ENCODE measurements at places on chromosomes 7 and 10.

DNA sequence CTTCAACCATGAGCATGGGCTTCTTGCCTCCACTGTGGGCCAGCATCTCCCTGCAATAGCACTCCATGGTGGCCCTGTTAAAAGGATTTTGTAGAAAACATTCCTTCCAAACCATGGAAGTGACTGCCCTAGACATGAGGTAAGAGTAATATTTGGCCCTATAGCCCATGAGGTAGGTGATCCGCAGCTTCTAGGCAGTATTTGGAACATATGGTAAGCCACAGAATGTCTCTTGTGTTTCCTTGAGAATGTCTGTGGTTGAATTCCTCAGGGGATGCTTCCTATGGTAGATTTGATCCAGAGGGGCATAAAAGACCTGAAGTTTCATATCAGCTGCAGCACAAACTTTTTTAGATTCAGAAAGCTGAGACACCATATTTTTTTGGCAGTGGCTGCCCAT lies 54.9 kb downstream of the TMEM168 start:
- DNase-seq: no peak

DNA sequence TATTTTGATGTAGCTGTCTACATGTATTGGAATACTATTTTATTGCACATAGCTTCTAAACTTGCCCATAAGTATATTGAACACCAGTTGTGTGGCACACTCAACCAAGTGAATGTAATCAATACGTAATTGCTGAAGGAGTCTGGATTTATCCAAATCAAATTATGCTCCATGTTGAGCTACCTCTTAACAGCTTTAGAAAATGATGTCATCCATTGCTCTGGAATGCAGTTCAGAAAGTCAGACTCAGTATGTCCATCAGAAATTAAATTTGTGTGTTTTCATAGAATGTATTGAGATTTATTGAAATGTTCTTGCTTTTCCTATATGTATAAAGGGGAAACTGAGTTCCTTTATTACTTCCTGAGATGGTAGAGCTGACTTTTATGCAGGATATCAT lies 25.0 kb upstream of the CCAR1 start:
- DNase-seq: no peak

DNA sequence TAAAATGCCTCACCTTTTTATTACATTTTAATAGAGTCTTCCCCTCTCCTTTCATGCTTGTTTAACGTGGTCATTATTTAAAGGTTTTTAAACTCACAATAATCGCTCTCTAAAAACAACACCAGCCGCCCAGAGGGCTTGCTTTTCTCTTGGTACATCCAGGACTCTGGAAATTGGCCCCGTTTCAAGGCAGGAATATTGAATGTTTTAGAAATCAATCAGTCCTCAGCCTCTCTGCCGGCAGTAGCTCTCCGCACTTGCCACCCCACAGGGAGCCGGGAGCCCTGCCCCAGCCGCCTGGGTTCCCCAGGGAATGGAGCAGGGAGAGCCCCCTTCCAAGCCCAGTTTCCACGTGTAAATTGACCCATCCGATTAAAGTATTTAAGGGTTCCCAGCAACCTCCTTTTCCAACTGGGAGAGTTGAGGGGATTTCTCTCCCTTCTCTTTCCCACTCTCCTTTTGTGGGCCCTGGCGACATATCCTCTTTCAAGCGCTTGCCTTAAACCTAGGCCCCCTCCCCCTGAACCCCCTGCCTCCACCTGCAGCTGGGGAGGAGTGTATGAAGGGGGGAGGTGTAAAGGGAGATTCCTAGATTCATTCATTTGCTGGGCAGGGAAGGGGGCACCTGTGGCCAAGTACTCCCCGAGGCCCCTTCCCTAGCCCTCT lies 1.9 kb downstream of the FGF8 start:
- no peak for DNase-seq

DNA sequence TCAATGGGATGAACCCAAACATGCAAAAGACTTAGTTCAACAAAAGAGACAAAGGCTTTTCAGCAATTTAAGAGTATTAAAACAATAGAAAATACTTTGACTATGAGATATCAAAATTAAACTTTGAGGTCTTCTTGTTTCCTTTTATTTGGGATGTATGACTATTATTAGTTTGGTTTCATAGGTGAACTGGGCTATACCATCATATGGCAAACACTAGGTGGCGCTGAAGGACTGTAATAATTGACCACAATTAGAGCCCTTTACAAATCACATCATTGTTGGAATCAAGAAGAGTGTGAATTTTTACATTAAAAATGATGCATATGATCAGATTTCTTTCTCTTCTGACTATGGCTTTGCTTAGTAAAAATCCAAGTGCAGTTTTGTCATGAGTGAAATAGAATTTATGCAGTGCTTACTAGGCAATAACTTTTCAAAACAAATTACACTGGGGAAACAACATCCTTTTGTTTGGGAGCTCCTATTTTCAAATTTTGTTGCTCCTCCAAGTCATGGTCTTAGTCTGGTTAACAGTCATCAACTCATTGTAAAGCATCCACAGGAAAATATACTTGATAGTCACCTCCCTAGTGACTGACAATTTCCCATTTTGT lies 14.7 kb upstream of the NXPH1 start:
- no peak for DNase-seq

DNA sequence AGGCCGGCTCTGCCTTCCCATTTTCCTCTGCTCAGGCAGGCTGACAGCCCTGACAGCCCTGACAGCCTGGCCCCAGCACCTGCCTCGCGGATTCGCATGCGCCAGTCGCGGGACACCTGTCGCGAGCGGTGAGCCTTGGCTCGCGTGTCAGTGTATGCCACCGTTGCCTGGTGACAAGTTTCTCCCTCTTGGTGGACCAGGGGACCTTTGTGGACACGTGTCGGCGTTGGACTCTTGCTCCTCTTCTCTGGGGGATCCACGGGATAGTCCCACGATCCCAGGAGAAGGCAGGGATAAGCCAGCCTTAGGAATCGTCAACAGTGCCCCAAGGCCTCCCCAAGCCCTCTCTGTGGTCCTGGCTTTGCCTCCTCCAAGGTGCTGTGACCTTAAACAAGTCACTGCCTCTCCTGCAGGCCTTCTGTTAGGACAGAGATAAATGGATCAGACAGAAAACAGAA lies 18.1 kb upstream of the ZNF273 start:
- no peak for DNase-seq

DNA sequence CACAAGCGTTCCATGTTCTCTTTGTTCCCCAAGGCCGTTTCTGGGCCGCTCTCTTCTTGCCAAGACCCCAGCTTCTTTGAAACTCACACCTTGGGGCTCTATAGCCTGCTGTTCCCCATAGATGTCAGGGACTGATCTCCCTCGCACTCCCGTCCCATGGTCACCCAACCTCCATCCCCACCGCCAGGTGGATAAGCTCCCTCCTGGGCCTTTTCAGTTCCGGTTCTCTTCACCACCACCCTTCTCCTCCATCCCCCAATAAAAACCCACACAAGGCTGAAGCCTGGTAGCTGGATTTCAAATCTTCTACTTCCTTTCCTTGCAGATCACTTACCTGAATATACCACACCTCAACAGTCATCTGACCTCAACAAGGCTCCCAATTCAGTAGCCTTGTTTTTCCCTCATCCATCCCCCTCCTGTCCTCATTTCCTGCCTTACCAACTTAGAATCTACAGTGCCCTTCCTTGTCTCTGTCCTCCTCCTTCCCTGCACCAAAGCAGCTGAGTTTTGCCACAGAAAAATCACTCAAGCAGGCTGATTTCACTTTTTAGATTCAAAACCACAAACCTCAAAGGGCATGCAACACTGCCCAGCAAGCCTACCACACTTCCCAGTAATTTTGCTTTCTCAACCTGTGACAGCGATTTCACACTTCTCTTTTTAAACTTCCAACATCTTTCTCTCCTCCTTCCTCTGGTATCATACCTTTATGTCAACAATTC lies 7.7 kb downstream of the SLC37A3 start:
- no peak for DNase-seq
